Fibroblast of villous mesenchyme (primary cell): ENCODE measurements at places on chromosomes 4 and X.

DNA sequence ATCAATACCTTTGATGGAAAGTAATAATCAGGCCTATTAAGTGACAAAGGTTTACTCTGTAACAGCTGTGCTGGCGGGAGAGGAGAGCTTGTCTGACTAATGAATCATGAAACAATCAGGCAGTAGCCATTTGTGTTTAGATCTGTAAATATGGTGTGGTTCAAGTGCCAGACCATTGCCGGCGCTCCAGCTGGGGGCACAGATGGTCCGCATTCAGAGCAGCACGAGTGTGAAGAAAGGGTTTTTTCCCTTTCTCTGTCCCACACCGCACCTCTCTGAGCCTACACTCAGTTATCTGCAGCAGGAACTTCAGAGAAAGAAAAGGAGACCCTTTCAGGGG is 111.3 kb upstream of the PAQR3 start:
- no peak for DNase-seq

GRCh38 chr4:41363384-41363981 is 106.8 kb downstream of the UCHL1 start:
- peak; percentile 12 for DNase-seq

DNA sequence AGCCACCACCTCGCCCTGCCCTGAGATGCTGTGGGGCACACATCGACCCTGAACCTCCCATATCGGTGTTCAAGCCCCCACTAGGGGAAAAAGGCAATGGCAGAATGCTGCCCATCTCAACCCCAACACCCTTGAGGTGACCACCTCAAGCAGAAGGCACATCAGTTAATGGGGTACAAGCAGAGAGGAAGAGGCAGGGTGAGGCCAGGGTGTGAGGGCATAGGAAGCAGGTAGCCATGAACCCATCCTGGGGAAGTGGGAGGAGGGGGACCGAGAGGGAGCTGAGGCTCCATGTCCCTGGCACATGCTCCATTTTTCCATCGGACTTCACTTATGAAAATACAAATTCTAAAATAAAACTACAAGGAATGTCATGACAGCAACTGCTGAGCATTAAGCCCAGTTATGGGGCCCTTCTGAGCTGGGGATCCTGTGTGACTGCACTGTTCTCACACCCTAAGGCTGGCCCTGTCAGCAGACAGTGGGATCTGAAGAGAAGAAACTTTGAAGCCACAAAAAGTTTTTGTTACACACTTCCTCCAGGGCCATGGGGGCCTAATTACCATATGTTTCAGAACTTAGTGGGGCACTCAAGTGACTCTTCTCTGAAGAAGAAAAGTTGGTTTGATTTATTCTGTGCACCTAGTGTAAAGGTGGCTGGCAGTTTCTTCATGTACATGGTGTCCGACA is 68.2 kb upstream of the FAM241A start:
- no peak for DNase-seq

DNA sequence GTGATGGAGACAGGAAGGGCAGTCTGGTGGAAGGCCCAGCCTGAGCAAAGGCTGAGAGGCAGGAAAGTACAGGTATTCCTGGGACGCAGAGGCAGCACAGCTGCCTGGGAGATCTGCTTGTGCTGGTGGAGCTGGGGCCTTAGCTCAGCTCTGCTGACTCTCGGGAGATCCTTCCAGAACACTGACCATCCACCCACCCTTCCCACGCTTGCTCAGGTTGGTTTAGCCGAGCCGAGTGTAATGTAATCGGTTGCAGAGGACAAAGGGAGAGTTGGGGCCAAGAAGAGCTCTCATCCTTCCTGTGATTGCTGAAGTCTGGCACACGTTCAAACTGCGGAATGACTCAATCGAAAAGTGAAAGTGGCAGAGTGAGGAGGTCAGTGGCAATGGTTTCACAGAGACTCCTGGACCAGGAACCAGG is 43.1 kb upstream of the GPR78 start:
- DNase-seq = peak; percentile 89
